ENCODE measurements at places on chromosomes 5 and 9.

DNA sequence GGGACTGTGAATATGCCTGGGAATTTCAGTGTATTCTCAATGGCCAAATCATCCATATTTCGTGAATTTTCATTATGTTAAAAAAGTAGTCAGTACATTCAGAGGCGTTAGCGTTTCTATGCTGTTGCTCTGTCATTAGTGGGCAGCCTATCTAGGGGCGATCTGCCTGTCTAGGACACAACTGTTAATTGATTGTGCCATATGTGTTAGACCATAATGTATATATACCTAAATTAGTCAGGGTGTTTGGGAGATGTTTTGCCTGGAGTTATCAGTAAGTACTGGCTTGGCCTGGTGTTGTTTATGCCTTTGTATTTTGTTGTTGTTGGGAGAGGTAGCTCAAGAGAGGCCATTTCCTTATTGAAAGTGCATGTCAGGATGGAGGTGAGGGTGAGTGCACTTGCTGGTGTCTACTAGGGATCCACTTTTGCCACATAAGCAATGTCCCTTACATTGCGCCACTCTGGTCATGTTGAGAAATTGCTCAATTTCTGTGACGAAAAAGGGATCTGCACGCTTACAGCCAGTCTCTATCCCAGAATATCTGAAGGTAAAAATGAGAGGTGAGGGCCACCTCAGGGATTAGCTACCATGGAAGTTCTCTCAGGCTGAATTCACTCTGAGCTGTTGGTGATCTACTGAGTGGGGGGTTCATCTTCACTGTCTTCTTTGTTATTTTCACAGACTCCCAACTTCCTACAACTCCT is 123.3 kb downstream of the ST8SIA4 start:
- H3K27ac ChIP-seq: peak overlapping the region; percentile 93
- H3K27me3 ChIP-seq: no peaks in the 10 kb centered on the region
- peaks cover 51% of the 10 kb centered on the region for H3K4me1 ChIP-seq
- peak overlapping the region; percentile 53 for H3K4me3 ChIP-seq

GRCh38 chr9:121721770-121722169 is 70.3 kb downstream of the DAB2IP start:
- no peak overlapping the region for H3K4me3 ChIP-seq
- DNase-seq: no peak
- no peaks in the 10 kb centered on the region for H3K36me3 ChIP-seq
- H3K27me3 ChIP-seq: no peaks in the 10 kb centered on the region
- H3K4me1 ChIP-seq: no peaks in the 10 kb centered on the region
- no peak overlapping the region for H3K27ac ChIP-seq

DNA sequence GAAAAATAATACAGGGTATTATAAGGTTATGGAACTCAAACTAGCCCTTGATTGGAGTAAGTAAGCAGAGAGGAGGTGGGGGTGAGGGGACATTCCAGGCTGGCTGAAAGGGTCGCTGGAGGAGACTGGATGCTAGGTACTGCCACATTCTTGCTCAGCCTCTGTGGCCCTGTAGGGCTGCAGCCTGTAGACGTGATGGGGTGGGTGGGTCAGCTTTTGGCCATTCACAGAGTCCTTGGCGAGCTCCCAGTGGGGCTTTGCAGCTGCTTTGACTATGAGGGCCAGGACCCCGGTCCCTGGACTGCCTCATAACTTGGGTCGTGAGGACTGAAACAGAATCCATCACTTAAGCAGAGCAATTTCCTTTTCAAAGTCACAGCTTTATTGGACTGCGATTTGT is 4.2 kb upstream of the GDNF start:
- DNase-seq: no peak
- H3K27ac ChIP-seq: no peak overlapping the region
- H3K27me3 ChIP-seq: peaks cover 48% of the 10 kb centered on the region
- H3K4me3 ChIP-seq: no peak overlapping the region
- peaks cover 3% of the 10 kb centered on the region for H3K4me1 ChIP-seq
- H3K36me3 ChIP-seq: no peaks in the 10 kb centered on the region

DNA sequence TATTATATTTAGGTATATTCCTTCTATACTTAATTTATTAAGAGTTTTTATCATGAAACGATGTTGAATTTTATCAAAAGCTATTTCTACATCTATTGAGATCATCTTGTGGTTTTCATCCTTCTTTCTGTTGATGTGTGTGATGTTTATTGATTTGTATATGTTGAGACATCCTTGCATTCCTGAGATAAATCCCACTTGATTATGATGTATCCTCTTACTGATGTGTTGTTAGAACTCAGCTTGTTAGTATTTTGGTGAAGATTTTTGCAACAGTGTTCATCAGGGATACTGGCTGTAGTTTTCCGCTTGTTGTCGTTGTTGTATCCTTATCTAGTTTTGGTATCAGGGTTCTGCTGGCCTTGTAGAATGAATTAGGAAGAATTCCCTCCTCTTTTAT is 213.6 kb downstream of the GDNF start:
- peaks cover 82% of the 10 kb centered on the region for H3K36me3 ChIP-seq
- H3K27ac ChIP-seq: no peak overlapping the region
- H3K4me3 ChIP-seq: no peak overlapping the region

- DNase-seq: no peak
- H3K4me1 ChIP-seq: peaks cover 1% of the 10 kb centered on the region
- no peaks in the 10 kb centered on the region for H3K27me3 ChIP-seq
- peaks cover 3% of the 10 kb centered on the region for H3K36me3 ChIP-seq
- no peak overlapping the region for H3K4me3 ChIP-seq
Observed at GRCh38 chr9:95816716-95817115, 58.8 kb upstream of the ERCC6L2 start.

DNA sequence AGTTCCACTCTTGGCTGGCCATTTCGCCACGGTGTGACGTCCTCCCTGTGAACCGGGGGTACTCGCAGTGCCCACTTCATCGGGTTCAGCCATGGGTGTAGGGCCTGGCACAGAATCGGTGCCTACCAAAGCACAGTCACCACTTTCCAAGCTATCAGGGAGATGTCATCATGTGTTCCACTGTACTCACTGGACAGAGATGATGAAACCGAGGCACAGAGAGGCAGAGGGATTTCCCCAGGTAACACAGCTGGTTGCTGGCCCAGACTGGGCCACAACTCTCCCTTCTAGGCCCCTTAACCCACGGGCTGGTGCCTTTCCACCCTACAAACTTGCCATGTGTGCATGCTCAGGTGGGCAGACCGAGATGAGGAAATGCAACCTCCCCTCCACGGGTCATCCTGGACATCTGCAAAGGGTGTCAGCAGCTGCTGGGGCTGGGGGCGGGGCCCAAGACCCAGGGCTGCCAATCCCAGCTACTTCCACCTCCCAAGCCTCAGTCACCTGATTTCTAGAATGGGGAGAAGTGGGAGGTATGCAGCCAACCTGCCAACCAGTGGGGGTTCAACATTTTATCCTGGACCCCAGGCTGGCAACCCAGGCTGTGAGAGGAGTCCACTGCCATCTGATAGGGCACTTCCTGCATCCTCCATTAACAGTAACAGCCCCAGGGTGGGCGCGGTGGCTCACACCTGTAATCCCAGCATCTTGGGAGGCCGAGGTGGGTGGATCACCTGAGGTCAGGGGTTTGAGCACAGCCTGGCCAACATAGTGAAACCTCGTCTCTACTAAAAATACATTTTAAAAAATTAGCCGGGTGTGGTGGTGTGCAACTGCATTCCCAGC is 893 bp upstream of the SH2D3C start:
- H3K4me1 ChIP-seq: peaks cover 75% of the 10 kb centered on the region
- peak overlapping the region; percentile 97 for H3K27ac ChIP-seq
- H3K4me3 ChIP-seq: peak overlapping the region; percentile 90
- H3K27me3 ChIP-seq: no peaks in the 10 kb centered on the region
- peak; percentile 74 for DNase-seq

- H3K27ac ChIP-seq: no peak overlapping the region
- no peak overlapping the region for H3K4me3 ChIP-seq
- H3K36me3 ChIP-seq: no peaks in the 10 kb centered on the region
- no peaks in the 10 kb centered on the region for H3K4me1 ChIP-seq
Observed at GRCh38 chr9:133886563-133887501, 105.3 kb downstream of the VAV2 start.

DNA sequence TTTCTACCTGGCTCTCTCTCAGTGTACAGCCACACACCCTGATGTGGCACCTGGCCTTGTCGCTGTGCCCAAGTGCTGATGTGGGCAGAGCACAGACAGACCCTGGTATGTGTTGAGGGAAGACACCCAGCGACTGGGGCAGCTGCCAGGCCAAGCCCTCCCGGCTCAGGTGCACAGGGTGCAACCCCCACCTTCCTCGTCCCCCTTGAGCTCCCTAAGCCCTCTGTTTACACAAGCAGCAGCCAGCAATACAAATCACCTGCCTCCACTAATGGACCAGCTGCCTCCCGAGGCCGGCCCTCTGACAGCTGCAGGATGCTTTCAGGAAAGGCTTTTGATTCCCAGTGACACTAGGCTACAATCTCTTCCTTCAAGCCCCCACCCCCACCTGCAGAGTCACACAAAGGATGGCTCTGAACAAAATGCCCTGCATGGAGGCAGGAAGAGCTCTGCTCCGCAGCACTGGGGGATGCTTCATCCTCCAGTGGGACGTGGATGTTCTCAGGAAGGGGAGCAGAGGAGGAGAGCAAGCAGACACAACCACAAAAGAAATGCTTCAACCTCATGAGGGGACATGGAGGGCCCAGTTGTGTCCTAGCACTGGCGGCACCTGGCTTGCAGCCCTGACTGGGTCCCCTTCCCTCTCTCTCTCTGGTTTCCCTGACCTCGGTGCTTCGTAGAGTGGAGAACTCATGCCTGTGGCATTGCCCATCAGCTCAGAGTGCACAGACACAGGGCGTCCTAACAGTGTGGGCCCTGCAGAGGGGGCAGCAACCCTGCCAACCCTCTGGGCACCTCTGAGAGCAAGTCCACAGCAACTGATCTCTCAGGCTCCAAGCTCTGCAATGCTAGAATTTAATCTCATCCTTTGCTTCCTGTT is 140.8 kb downstream of the BARX1 start:
- H3K4me3 ChIP-seq: no peak overlapping the region
- no peaks in the 10 kb centered on the region for H3K36me3 ChIP-seq
- peak; percentile 19 for DNase-seq
- H3K4me1 ChIP-seq: no peaks in the 10 kb centered on the region
- peaks cover 44% of the 10 kb centered on the region for H3K27me3 ChIP-seq

DNA sequence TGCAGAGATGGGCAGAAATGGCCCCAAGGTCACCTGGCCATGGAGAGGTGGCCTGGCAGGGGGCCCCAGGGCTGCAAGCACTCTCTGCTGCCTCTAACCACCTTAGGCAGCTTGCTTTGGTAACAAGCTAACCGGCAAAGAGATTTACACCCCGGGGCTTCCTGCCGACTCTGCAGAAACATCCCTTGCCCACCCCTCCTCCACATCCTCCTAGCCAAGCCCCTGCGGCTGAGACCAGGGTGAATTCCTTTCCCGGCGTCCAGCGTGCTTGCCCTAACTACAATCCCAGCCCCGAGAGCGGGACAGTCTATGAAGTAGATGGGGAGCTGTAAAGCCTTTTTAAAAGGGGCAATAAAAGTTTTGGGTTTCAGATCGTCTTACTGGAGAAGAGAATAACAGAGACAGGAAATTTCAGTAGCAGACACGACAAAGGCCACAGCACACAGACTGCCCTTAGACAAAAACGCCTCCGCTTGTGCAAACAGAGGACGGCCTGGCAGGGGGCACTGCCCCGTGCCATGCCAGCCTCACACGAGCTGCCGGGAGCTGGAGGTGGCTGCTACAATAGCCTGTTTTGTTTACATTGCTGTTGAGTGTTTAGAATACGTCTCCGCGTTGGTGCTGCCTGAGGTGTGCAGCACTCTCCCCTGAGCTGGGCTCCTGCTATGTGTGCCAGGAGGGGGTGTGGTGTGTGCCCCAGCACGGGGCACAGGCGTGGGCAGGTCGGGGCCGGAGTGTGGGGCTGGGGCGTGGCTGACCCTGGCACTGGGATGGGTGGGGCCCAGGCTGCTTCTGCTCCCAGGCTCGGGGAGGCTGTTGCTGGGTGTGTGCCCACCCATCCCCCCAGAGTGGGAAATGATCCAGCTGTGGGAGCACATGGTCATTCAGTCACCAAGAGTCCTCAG is 15.3 kb downstream of the MYMK start:
- H3K4me3 ChIP-seq: peak overlapping the region; percentile 54
- no peaks in the 10 kb centered on the region for H3K27me3 ChIP-seq
- peak; percentile 45 for DNase-seq
- no peaks in the 10 kb centered on the region for H3K36me3 ChIP-seq

DNA sequence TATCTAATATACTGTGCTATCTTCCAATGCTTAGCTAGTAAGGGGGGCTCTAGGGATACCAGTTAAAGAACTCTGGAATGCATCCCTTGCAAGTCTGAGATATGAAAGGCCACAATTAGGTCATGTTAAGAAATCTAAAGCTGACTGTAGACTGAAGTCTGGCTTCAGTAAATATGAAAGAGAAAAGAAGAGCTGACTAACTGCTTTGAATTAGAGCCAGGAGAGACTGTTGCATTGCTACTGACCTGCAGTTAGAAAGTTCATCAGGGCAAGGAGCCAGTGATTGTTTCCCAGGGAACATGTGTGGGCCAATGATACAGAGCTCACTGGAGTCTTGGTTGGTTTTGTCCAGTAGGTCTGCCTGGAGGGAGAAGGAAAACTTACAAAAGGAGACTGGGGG is 472.1 kb upstream of the TNC start:
- DNase-seq: no peak
- no peak overlapping the region for H3K4me3 ChIP-seq
- H3K4me1 ChIP-seq: no peaks in the 10 kb centered on the region
- no peaks in the 10 kb centered on the region for H3K36me3 ChIP-seq
- no peak overlapping the region for H3K27ac ChIP-seq

DNA sequence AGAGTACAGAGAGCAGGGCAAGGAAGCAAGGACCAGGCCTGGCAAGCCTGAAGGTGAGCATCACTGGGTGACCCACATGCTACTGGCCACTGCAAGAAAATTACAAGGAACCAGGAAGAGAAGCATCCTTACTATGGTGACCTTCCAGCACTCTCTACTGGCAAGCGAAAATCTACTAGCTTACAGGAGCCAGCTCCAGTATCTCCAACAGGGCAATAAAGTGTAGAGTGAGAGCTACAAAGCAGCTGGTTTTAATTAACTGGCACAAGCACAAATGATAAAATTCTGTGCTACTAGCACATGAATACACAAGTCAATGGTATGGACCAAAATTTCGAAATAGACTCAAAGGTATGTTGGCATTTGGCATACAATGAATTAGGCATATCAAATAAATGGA is 113.3 kb upstream of the CAST start:
- no peaks in the 10 kb centered on the region for H3K4me1 ChIP-seq
- H3K4me3 ChIP-seq: no peak overlapping the region
- no peaks in the 10 kb centered on the region for H3K27me3 ChIP-seq
- DNase-seq: no peak

- no peak overlapping the region for H3K4me3 ChIP-seq
- no peaks in the 10 kb centered on the region for H3K36me3 ChIP-seq
- H3K27me3 ChIP-seq: peaks cover 20% of the 10 kb centered on the region
- peaks cover 2% of the 10 kb centered on the region for H3K4me1 ChIP-seq
- DNase-seq: no peak
- H3K27ac ChIP-seq: no peak overlapping the region
Observed at GRCh38 chr9:97307091-97307490, 368 bp upstream of the CCDC180 start.
